Activated CD8-positive, alpha-beta memory T cell treated with anti-CD3 and anti-CD28 coated beads for 1 hour (primary cell): ENCODE measurements at places on chromosomes 2 and 18.

- no peak for DNase-seq
Measured at GRCh38 chr2:10269291-10269690, 33.4 kb upstream of the HPCAL1 start.

GRCh38 chr2:47016172-47016913, 100.7 kb upstream of the MCFD2 start:
- DNase-seq: no peak

- DNase-seq: no peak
Measured at GRCh38 chr18:72868585-72869225, 918 bp upstream of the NETO1 start.

DNA sequence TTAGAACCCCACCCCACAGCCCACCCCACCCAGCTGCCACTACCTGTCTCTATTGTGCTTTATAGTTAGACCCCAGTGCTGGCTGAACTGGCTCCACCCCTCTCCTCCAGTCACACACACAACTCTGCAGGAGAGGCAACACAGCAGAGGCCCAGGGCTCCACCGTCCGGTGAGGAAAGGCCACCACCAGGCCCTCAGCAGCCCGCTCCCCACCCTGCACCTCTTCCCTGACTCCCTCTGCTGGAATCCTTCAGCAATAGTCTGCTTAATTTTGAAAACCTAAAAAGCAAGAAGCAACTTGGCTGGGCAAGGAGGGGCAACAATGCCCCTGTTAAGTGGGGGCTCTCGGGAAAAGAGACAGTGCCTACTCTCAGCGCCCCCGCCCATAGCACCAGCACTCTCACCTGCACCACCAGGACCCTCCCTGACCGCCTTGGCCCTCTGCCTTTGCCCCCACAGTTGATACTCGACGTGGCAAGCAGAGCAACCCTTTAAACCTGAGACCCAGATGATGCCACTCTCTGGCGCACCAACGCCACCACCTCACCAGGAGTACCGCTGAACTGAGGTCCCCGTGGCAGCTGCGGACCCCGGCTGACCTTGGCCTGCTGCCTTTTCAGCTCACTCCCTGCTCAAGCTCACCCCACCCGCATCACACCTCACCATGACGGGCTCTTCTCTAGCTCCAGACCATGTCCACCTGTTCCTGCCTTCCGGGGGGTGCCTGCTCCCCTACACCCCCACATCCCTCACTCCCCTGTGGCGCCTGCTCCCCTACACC, 45.7 kb downstream of the NDUFA10 start:
- no peak for DNase-seq

DNA sequence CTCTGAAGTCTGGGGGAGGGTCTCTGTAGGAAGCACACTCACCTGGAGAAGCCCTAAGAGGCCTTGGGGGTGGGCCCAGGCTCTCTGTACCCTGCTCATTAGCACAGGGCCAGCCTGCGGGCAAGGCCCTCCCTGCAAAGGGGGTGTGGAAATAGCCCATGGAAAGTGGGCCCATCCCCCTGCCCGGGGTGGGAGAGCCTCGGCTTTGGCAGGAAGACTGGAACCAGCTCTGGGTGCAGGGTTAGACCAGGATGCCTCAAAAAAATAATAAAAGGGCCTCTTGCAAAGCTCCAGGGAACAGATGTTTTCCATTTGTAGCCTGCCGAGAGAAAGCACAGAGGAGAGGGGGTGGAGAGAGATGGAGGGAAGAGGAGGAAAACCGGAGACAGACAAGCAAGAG, 98.7 kb downstream of the STPG4 start:
- no peak for DNase-seq

DNA sequence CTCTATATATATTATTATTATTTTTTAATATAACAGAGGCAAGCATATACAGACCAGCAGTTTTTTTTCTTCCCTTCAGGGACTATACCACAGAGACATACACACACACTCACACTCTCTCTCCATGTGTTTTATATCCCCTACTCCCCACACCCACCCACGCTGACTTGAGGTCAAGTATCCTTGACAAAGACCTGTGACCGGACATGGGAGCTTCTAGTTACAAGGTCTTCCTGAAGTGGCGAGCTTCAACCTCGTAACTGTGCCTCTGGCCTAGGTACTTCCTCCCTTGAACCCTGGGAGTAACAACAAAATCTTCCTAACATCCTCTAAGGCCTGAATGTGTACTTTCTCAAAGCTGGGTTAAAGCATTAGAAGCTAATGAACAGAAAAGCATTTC, 52.5 kb downstream of the POLR1A start:
- DNase-seq: no peak

DNA sequence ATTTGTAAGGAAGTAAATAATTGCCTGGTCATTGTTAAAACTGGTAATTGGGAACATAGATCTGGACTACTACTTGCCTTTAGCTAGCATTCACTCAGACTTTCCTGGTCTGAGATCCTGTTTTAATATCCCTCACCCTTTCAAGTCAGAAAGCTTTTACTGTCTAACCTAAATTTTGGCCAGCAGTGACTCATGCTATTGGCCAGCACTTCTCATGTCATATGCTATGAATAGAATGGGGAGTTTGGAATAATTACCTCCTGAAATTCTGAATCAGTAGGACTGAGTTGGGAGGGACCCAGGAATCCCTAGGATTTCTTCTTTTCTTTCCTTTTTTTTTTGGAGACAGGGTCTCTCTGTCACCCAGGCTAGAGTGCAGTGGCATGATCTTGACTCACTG, 19.3 kb downstream of the STK36 start:
- no peak for DNase-seq

GRCh38 chr2:25251422-25252273, 83.3 kb upstream of the POMC start:
- no peak for DNase-seq

DNA sequence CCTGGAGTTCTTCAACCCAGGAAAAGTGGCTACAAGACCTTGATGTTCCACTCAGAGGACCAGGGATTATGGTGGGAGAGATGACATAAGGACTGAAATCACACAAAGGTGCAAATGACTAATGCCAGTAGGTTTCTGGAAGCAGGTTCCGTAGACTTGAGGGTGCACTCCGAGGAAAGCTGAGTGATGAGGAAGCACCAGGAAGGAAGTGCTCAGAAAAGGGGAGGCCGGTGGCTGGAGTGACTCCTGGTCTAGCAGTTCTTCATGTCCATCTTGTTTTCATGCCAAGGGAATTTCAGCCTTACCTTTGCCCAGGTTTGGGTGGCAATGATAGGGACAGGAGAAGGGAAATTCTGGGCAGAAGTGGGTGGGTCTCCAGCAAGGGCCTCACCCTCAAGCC, 74.5 kb downstream of the TMEM17 start:
- no peak for DNase-seq

DNA sequence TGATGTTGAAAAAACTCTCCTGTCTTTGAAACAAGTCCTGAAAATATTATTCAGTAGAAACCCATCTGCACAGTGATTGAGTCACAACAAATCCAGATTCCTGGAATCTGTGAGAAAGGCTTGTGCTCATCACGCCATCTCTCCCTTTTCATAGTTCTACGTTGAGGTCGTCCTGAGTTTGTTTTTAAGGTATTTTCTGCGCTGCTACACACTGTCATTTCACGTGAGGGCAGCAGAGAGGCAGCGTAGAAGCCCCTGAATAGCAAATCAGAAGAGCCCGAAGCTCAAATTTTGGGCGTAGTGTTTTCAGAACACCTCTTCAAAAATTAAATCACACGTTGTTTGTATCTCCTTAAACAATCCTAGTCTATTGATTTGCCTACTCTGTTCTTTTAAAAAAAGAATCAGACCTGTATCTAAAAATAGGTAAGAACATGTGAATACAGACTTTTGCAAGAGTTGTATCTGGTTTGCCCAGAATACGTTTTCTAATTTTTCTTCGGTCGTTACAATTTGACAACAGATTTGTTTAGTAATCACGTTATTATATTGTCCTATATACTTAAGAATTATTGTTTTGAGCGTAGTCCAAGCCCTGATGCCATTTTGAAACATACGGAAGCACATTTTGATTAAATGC, 61.6 kb upstream of the SLC38A11 start:
- no peak for DNase-seq

GRCh38 chr2:221896505-221897151, 324.5 kb upstream of the EPHA4 start:
- no peak for DNase-seq

GRCh38 chr2:12970861-12971260, 254.1 kb downstream of the TRIB2 start:
- DNase-seq: no peak

DNA sequence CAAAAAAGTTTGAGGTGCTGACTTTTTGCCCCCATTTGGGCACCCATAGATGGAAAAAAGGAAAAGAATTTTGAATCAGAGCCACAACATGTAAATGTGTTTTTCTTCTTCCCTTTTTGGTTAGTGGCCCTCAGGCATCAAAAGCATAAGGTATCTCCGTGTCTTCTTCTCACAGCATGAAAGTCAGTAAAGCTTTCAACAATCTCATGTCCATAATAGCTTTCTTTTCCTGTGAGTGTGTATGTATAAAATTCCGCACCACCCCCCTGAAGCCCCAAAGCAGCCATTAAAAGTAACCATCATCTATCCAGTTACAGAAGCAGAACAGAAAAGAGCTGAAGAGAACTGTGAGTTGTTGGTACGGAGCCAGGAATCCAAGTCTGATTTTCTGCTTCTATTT, 1539.7 kb upstream of the ACVR2A start:
- DNase-seq: no peak

- DNase-seq: no peak
Measured at GRCh38 chr2:240308111-240308651, 127.3 kb upstream of the GPC1 start.

GRCh38 chr2:31274401-31275075, 40.6 kb downstream of the EHD3 start:
- no peak for DNase-seq

GRCh38 chr18:13580351-13580750, 146.0 kb downstream of the FAM210A start:
- DNase-seq: no peak

DNA sequence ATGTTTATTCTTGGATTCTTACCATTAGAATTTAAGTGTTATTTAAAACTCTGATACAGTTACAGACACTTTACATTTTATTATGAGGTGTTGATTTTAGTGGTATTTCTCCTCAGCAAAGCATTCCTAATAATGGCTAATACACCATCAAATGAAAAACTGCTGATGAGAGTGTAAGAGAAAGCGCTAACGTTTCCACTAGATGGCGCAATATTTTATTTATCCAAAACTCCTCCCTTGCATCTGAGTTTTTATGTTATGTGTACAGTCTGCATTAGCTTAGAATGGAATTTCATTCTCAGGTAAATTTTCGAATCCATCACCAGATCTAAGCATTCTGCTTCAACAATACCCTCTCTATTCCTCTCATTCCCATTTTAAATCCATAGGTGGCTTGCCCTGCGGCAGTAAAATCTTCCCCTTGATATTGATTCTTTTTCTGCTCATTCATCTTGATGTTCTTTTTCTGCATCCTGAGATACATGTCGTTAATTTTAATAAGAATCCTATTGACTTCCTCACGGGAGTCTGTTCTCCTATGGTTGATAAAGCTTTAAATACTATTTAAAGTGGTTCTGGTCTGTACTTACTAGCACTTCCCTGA, 53.9 kb downstream of the PRKRA start:
- DNase-seq: no peak

DNA sequence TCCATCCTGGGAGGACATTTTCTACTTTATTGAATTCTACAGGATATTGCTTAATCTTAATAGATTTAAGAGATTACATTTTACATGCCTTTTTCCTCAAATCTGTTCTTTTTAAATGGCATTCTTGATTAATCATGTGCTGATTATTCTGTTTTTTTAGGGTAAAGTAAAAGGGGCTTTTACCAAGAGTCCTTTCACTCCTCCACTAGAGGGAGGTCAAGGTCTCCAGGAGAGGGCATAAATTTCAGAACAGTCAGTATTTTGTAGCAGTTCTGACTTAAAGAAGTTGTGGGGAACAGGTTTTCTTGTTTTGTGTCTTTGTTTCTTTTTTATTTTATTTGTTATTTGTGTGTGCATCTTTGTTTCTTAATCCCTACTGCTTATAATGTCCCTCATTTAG, 25.4 kb downstream of the WDR75 start:
- DNase-seq: no peak

DNA sequence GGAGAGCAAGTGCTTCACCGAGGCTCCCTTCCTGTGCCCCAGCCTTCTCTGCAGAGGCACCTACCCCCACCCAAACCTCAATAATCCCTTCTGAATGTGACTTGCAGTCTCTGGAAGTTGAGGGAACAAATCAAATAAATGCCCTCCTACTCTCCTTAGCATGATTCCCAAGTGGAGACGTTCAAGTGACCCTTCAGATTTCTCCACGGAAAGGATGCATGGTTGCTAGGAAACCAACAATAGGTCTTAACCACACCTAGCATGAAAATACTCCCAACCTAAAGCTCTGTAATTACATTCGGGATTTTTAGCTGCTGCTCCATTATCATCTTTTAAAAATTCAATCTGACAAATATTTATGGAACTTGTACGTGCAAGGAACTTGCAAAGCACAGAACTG, 50.2 kb upstream of the CABLES1 start:
- DNase-seq: no peak

GRCh38 chr2:171347591-171348032, 86.2 kb downstream of the METTL8 start:
- DNase-seq: no peak

- DNase-seq: no peak
Measured at GRCh38 chr2:62266433-62267038, 70.6 kb downstream of the B3GNT2 start.

DNA sequence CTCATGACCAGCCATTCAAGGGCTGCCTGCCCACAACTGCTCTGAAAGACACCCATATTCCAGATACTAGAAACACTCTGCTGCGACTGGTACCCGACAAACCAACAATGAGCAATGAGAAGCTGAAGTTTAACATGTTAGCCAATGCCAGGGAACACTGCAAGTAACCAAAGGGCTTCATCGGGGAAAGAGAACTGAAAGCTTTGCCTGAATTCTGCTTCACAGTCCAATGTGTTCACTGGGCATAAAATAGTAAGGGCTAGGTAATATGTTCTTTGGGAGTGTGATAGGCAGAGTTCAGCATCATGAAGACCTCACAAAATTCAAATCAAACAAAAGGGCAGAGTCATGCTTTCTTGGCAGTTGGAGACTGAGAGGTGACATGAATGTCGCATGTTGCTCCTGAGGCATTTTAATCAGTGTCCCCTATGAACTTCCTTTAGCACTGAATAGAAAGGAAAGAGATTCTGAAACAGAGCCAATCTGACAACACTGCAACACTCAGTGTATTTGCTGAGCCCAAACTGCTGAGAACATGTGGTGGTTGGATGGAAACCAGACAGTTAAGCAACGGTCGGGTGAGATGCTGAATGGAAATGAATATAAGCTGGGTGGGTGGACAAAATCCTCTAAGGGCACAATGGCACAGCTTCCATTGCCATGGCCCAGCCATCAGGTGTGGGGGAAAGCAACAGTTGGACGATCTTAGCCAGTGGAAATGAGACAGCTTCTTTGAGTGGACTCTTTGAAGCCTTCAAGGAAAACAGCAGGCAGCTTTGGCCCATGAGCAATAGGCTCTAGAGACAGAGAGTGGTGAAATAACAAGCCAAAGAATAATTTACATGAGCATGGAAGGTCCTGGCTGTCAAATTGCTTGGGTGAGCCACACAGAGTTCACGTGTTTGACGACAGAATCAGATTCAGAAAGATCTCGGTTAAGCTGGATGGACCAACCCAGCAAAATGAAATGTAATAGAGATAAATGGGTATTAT, 277.5 kb downstream of the AFF3 start:
- no peak for DNase-seq
